Foreskin keratinocyte (primary cell): ENCODE measurements at places on chromosomes 16 and 17. TPM values are rescaled to one million over a fixed set of nuclear protein-coding genes. Genes with fewer than 3 reads are reported as not detected.

DNA sequence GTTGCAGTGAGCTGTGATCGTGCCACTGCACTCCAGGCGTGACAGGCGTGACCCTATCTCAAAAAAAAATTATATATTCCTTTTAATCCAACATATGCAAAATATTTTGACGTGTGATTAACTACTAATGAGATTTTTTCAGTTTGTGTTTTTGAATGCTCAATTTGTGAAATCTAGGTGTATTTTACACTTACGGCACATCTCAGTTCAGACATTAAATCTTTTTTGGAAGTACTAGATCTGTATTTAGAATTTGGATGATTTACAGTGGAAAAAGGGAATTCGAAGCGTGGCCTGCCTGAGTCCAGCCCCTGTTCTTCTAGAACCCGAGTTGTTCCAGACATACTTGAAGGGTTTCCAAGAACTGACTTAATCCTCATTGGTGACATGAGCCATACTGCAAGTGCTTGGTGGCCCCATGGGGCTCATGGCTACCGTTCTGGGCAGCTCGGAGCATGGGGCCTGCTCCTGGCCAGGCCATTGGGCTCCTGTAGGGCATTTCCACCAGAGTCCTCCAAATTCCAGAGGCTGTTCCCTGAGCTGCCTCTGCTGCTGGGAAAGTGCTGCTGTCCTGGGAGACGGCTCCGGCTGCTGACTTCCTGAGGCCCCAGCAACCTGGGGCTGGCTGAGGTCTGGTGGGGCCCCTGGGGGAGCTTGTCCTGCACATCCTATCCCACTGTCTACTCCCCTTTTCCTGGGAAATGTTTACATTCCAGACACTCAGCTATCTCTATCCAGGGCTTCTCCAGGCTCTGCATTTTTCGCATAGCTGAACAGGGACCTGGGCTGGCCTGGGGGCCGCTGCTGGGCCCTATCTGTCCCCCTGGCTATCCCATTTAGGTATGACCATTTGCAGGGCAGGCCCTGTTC lies 27.2 kb downstream of the LLGL2 start:
- DNase-seq: no peak

- no peak for DNase-seq
Observed at GRCh38 chr16:80791411-80791810, 13.0 kb downstream of the CDYL2 start.

- DNase-seq: peak; percentile 47
Observed at GRCh38 chr17:3030096-3030495, 33.3 kb downstream of the OR1D5 start.

- DNase-seq: no peak
Observed at GRCh38 chr17:45688353-45688752, 95.8 kb upstream of the CRHR1 start.

The TLCD2 gene
- 0.60 and 0.65 TPM in 2 replicates for total RNA-seq

DNA sequence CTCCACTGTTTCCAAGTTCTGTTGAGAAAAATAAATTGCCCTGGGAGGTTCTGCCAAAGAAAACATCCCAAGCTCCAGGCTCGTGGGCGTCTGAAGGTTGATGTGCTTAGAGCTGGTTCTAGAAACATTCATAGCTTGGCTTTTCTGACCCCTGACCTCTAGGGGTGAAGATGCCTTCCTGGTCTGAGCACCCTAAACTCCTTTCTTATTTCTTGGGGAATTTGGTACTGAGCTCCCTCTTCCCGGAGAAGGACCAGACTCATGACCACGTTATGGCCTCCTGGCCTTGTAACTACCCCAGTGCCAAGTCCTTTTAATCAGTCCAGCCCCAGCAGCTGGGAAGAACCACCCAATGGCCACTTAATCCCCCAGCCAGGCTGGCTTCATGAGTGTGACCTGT lies 66.4 kb downstream of the MYH11 start:
- no peak for DNase-seq

The CCDC92B gene
- total RNA-seq: 0.07 TPM in 1 of 2 replicates, not detected in the other

The SHCBP1 gene
- 28.8 and 37.1 TPM in 2 replicates for total RNA-seq

DNA sequence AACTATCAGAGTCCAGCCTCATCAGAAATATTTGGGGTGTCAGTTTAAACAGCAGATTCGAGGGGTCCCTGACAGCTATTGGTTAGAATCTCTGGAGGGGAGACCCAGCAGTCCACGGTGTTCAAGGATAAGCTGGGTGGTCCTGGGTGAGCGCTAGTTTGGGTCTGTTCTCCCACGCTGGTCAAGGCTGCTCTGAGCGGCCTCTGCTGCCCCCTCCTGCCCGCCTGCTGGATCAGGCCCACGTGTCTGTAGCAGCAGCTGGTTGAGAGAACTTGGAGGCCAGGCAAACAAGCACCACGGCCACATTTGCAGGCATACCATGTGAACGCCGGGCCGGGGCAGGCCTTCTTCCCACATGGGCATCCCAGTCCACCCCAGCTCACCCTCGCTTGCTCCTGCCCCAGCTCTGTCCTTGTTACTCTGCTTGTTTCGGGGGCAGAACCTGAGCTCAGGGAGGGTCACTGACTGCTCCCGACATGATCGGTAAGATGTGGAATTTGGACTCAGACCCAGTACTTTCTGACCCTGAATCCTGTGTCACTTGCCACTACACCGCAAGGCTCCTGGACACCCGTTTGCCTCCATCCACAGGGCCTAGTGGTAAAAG lies 7.4 kb downstream of the FOXF1 start:
- DNase-seq: no peak

- no peak for DNase-seq
Observed at GRCh38 chr17:42087042-42087701, 11.1 kb downstream of the ZNF385C start.

DNA sequence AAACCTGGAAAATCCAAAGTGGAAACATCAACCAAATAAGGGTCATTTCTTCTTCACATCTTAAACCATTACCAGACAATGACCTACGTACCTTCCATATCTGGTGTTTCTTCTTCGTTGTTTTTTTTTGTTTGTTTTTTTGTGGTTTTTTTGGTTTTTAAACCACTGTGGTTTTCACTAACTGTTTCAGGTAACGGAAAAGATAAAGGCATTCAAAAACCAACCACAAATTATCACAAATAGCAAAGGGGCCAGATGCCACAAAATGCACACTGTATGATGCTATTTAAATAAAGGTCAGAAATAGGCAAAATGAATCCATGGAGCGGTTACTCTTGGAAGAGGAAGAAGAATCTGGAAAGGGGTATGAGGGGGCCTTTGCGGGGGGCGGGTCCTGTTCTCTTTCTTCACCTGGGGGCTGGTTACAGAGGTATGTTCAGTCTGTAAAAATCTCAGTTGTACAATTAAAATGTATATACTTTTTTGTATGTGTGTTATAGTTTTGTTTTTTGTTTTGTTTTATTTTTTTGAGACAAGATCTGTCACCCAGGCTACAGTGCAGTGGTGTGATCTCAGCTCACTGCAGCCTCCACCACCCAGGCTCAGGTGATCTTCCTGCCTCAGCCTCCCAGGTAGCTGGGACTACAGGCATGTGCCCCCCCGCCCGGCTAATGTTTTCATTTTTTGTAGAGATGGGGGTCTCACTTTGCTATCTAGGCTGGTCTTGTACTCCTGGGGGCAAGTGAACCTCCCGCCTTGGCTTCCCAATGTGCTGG lies 29.6 kb downstream of the LITAF start:
- no peak for DNase-seq

GRCh38 chr17:49031965-49032928 lies 35.1 kb downstream of the IGF2BP1 start:
- peak; percentile 40 for DNase-seq

The NRN1L gene
- total RNA-seq: not detected in 2 replicates

The OTOA gene
- 0.07 and 0.17 TPM in 2 replicates for total RNA-seq

- DNase-seq: no peak
Observed at GRCh38 chr16:84611041-84611440, 6.8 kb downstream of the COTL1 start.

- no peak for DNase-seq
Observed at GRCh38 chr17:75412455-75413317, 7.2 kb upstream of the GRB2 start.

DNA sequence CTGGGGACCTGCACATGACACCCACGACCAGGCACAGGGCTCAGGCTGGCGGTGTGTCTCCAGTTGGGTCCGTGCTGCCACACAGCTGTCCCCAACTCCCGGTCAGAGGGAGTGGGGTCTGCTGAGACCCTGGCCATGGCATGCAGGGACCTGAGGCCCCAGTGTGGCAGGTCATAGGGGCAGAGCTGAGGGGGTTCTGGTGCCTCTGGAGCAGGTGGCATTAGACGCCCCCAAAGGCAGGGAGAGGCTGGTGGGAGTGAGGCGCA lies 4.2 kb downstream of the NUBP2 start:
- no peak for DNase-seq

The ARHGDIG gene
- total RNA-seq: not detected in 2 replicates
